Bone marrow (tissue), 2 donors: ENCODE measurements at places on chromosomes 11 and 22.
A peak's percentile ranks its signal among the peaks of the same experiment; 100 is the strongest.

DNA sequence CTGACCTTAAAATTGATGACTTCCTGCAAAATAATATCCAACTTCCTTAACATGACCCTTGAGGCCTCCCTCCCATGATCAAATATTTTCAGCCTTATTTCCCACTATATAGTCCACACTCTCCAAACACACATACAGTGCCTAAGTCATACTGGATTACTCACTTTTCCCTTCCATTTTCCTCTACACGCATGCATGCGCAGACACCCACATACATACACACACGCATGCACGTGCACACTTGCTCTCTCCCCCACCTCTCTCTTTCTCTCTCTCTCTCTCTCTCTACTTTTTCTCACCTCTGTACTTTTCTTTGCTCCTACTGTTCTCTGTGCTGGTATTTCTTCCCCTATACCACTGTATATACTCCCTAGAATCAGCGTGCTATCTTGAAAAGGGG, 28.1 kb downstream of the DLG2 start:
- no peak for DNase-seq

- DNase-seq = no peak
Observed at GRCh38 chr11:34124885-34125668, 19.6 kb downstream of the NAT10 start.

DNA sequence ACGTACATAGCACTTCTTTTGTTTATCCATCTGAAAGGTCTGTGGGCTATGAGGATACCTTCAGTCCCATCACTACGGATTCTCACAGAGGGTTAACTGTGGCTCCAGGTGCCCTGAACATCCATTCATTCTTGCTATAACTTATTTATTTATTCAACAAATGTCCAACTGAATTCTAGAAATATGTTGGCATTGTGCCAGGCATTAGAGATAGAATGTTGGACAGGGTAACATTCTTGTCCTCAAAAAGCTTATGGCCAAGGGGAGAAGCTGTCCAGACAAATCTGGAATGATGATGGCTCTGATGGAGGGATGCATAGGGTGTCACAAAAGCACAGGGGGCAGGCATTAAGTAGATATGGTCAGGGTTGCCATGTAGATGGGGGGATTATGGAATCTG, 8.4 kb downstream of the OLFML1 start:
- DNase-seq = no peak

DNA sequence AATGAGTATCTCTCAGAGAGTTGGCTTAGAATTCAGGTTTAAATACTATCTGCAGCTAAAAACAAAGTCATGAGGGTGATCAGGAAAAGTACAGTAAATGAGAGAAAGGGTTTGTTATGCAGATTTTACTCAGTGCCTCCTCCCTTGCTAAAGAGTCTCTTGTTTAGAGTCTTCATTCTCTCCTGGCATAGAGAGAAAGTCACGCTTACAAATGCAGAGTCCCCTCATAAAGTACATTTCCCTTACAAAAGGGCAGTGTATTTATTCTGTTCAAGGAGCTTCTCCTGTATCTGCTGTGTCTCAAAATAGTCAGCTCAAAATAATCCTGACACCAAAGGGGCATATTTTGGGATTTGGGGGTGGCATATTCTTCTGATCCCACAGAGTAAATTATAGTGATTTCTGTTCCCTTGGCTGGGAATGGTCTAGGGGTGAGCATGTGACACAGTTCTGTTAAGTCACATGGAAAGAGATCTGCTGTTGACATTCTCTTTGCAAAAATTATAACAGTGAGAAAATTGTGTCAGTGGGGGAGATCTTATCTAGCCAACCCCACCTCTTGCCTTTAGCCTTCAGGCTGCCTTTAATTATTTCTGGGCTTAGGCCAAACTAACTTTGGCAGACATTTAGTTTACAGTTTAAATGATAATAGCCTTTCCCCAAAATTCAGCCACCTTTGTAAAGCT, 102.9 kb downstream of the MTNR1B start:
- DNase-seq = no peak

DNA sequence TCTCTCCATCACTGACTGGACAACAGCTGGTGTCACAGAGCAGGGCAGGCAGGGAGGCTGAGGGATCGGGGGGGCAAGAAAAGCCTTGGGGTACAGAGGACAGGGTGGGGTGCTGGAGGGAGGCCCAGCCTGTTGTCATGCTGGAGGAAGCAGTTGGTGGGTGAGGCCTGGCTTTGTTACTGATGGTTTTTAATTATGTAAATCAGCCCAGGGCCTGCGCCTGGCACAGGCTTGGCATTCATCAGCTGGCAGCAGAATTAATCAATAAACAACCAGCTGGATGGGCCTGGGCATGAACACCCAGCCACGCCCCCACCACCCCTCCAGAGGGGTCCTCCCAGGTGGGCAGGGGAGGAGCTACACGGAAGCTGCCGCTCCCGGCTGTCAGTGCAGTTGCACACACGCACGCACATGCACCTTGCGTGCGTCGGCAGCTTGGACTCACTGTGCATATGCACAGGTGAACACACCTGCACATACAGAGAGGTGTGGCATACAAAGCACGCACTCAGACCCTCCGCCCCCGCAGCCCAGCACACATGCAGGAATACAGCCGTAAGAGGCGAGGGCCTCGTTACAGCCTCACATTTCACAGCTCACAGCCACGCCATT, 21.3 kb upstream of the ELFN2 start:
- DNase-seq = no peak

DNA sequence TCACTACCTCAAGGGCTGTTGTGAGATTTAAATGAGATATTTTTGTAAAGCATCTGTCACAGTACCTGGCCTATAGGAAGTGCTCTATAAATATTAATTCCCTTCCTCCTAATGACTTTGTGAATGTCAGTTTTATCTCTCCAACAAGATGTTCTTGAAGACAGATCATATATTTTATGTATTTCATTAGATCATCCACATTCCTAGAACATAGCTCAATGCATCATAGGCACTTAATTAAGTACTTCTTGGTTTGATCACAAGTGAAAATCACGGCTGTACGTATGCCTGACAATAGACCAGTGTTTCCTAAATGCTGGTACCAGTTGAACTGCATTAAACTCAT, 49.9 kb downstream of the RAB30 start:
- DNase-seq = no peak

- no peak for DNase-seq
Observed at GRCh38 chr11:103202048-103202651, 92.9 kb downstream of the DYNC2H1 start.

GRCh38 chr11:12281571-12282478, 95.5 kb upstream of the PARVA start:
- DNase-seq = peak; percentile 61

- no peak for DNase-seq
Observed at GRCh38 chr22:26546282-26546681, 34.0 kb upstream of the TFIP11 start.

GRCh38 chr11:3184732-3185347, 19.7 kb upstream of the OSBPL5 start:
- no peak for DNase-seq

DNA sequence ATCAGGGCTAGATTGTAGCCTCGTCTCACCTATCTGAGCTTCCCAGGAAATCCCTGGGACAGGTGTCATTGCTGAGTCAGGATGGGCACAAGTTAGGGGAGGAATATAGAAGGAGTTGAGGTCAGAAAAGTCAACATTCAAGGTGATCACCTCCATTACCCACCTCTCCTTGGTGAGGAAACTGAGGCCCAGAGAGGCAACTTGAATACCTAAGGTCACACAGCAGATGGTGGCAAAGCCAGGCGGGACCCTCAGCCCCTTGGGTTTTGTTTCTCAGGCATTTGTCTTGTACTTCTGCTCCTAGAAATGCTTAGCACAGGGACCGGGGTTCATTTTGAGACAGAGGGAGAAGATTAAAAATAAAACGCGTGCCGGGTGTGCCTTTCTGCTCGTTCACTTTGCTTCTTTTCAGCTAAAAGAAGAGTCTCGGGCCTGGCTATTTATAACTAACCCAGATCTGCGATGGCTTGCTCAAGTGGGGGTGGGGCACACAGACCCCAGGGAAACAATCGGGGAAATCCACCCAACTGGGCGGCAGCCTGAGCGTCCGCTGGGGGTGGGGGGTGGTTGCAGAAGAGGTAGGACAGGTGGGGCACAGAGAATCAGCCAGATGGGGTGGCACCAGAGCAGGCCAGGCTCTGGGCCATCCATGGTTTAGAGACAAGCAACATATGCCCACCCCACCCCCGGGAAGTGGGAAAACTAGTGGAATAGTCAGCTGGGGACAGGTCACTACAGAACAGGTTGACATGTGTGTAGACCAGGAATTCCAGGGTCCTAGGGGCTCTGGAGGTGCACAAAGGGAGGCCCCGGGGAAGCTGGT, 3.9 kb upstream of the GNAZ start:
- DNase-seq = no peak

GRCh38 chr11:44709966-44710365, 16.8 kb upstream of the TSPAN18 start:
- no peak for DNase-seq

DNA sequence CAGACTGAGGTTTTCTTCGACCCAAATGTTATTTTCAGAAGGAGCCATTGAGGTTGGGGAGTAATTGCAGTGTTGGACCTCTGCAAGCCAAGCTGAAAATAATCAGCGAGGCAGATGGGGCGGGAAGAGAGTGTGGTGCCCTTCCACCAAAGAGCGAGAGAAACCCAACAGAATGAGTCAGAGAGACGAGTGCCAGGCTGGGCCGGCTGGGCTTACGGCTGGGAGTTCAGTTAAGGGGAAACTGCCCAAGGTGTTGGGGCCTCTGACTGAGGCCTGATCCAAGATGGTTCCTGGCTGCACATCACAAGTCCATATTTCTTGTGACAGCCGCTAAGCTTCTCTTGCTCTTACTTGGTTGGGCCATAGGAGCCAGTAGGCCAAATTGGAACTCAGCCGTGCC, 30.4 kb upstream of the CREB3L1 start:
- no peak for DNase-seq

GRCh38 chr11:16933291-16933690, 80.9 kb downstream of the PLEKHA7 start:
- DNase-seq = no peak

GRCh38 chr11:3231550-3231850, 717 bp downstream of the MRGPRE start:
- no peak for DNase-seq

DNA sequence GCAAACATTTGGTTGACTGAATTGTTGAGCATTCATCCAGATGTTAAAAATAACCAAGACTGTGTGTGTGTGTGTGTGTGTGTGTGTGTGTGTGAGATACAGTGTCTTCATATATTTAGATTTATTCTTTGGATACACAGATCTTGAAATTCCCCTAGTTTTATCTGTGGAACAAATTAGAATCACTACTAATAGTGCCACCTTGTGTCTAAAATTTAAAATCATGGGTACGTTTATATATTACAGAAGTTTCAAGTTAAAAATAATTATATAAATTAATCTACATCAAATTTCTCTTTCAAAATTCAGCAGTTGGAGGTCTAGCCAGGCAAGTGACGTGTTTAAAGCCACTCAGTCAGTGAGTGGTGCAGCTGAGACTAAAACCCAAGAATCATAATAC, 1566.2 kb upstream of the TENM4 start:
- no peak for DNase-seq

DNA sequence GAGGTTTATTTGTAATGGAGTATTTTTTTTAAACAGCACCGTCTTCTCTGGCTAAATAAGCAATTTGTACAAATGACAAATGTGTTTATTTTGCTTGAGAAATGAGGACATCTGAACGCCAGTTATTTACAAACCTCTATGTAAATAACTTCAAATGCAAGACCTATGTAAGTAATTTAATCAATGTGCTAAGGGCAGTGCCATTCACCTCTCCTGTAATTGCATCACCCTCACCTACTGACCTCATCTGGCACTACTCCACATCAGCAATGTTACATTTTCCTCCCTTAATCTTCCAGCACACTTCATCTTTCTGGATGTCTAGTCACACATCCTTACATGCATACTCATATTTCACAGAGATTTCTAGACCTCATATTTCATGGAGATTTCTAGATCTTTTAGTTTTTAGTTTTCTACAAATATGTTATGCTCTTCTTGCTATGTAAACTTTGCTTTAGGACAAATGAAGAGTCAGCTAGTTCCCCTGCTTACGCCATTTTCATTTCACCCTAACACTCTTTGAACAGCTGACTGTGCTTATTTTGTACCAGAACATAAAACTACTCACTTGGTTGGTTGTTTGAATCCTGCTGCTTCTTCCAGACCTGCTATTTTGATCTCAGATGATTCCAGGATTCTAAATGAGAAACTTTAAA, 238.6 kb downstream of the GRM5 start:
- no peak for DNase-seq

DNA sequence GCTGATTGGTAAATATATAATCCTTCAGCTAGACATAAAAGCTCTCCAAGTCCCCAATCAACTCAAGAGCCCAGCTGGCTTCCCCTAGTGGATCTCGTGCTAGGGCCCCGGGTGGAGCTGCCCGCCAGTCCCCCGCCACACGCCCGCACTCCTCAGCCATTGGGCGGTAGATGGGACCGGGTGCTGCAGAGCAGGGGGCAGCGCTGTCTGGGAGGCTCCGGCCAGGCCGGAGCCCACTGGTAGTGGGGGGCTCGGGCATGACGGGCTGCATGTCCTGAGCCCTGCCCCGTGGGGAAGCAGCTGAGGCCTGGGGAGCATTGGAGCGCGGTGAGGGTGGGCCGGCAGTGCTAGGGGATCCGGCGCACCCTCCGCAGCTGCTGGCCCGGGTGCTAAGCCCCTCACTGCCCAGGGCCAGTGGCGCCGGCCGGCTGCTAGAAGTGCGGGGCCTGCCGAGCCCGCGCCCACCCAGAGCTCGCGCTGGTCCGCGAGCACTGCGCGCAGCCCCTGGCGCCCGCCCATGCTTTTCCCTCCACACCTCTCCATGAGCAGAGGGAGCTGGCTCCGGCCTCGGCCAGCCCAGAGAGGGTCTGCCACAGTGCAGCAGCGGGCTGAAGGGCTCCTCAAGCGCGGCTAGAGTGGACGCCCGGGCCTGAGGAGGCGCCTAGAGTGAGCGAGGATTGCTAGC, 1680.6 kb upstream of the RAG2 start:
- no peak for DNase-seq

DNA sequence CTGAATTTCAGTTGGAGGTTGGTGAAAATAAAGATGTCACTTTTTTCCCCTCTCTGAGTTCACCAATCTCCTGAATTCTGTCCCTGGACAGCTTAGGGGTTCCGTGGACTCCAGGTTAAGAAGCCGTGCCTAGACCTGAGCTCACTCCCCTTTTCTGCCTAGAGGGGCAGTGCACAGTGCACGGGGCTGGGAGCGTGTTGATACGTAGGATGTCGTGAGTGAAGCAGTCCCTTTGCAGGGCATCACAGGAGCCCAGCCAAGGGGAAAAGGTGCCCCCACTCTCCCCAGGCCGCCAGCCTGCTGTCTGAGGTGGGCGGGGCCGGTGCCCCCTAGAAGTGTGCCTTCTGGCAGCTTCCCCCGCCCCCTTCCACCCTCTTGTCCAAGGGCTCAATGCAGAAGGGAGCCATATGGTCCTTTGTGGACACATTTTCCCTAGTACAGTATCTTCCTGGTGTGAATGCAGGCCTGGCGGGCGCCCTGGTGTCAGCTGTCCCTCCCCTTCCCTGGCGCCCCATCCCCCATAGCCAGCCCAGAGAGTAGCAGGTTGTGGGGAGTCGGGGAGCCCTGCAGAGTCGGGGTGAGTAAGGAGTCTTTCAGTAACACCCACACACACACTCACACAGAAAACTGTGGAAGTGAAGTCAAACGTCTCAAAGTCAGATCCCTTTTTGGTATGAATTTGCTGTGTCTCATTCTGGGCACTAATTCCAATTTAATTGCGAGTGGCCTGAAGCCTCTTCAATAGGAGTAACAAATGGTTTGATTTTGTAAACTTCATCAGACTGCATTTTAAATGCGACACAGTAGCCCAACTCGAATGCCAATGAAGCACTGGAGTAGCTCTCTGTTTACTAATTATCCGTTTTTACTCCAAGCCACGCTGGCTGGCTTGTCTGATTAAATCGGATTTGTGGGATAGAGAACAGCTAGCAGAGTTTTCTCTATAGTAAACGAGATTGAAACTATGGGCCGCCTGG, 67.5 kb upstream of the NNMT start:
- DNase-seq = no peak
